ENCODE measurements at places on chromosomes 11 and 22.
A peak's percentile ranks its signal among the peaks of the same experiment; 100 is the strongest.

DNA sequence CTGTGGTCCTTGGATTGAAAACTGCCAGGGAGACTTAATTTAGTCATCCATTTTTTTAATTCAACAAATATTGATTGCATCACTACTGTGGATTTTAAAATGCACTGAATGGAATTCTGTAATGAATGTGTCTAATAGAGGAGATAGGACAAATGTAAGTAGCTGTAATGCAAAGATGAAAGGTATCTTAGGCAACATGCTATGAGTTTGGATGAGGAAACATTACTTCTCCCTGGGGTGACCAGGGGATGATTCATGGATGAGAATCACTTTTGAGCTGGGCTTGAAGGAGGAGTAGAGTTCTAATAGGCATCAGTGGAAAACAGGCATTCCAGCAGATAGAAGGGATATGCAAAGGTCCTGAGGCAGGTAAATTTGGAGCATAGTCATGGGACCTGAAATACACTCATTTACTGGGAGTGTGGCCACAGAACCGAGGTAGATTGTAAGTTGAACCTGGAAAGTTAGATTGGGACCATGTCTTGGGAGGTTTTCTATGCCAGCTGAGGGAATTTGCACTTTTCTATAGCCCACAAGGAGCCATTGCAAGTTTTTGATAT is 43.4 kb downstream of the PKNOX2 start:
- peak; percentile 4 for DNase-seq

GRCh38 chr22:29093501-29094300 is 20.9 kb downstream of the KREMEN1 start:
- peak; percentile 77 for DNase-seq

- no peak for DNase-seq
Observed at GRCh38 chr11:43504316-43504950, 145.7 kb downstream of the TTC17 start.

GRCh38 chr22:31139066-31139465 is 1.2 kb downstream of the PLA2G3 start:
- no peak for DNase-seq

- DNase-seq = no peak
Observed at GRCh38 chr11:27414644-27415043, 51.6 kb upstream of the CCDC34 start.

- DNase-seq = peak; percentile 49
Observed at GRCh38 chr11:99934008-99934407, 753.1 kb upstream of the ARHGAP42 start.

DNA sequence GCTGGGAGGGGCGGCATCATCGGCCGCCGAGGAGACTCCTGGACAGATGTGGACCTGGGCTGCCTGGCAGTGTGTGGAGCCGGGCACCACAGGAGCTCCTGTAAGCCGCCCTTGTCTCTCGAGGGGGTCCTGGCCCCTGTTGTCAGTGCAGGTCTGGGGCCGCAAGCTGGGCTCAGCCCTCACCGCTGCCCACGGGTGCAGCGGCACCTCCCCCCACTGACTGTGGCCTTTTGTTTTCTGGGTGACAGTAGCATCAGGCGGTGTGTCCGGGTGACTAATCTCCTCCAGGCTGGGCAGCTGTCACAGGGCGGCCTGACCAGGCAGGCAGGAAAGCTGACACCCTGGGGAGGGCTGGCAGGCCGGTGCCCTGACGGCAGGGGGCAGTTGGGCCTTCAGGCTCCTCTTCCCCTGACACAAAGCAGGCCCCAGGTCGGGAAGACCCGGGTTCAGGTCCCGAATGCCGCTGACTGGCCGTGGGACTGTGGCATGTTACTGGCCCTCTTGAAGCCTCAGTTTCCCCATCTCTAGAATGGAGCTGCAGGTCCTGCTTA is 16.3 kb downstream of the DGKZ start:
- no peak for DNase-seq

- no peak for DNase-seq
Observed at GRCh38 chr11:44694443-44694842, 32.3 kb upstream of the TSPAN18 start.

GRCh38 chr22:42581762-42582716 is 28.3 kb downstream of the SERHL2 start:
- DNase-seq = peak; percentile 64

DNA sequence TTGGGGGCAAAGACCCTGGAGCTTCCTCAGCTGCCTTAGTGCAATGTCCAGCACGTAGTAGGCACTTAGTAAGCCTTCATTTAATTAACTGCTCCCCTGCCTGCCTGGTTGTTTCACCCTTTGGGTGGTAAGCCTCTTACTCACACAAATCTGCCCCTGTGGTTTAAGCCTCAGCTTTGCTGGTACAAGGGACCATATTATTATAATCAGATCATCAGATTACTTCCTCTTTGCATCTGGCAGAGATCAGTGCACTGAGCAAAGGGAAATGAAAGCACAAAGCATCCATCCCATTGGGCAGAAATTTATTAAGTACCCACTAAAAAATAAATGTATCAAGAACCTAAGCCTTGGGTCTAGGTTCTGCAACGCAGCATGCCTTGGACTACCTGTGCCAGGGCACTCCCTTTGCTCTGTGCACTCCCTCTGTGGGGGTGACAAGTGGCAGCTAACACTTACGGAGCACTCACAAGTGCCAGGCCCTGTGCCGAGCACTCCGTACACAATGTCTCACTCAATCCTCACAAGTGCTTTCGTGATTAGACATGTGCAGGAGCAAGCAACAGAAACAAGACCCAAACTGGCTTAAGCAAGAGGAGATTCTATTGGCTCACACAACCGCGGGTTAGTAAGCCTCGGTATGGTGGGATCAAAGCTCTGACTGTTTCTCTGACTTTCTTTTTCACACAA is 34.9 kb upstream of the DAGLA start:
- DNase-seq = no peak

GRCh38 chr11:10309163-10310093 is 4.6 kb downstream of the ADM start:
- peak; percentile 82 for DNase-seq

DNA sequence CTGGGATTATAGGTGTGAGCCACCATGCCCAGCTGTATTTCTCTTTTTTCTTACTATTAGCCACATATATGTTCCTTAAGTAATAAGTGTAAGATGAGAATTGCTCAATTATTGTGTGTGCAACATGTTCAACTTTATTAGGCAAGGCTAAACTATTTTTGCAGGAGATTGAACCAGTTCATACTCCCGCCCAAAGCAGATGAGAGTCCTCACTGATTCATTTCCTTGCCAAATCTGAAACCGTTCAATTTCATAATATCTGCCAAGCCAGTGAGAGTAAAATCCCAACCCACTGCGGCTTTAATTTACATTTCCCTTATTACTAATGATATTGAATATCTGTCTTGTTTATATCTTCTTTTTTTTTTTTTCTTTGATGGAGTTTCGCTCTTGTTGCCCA is 48.4 kb downstream of the KCNJ4 start:
- no peak for DNase-seq

GRCh38 chr11:68583041-68583446 is 101.3 kb upstream of the GAL start:
- DNase-seq = peak; percentile 73

DNA sequence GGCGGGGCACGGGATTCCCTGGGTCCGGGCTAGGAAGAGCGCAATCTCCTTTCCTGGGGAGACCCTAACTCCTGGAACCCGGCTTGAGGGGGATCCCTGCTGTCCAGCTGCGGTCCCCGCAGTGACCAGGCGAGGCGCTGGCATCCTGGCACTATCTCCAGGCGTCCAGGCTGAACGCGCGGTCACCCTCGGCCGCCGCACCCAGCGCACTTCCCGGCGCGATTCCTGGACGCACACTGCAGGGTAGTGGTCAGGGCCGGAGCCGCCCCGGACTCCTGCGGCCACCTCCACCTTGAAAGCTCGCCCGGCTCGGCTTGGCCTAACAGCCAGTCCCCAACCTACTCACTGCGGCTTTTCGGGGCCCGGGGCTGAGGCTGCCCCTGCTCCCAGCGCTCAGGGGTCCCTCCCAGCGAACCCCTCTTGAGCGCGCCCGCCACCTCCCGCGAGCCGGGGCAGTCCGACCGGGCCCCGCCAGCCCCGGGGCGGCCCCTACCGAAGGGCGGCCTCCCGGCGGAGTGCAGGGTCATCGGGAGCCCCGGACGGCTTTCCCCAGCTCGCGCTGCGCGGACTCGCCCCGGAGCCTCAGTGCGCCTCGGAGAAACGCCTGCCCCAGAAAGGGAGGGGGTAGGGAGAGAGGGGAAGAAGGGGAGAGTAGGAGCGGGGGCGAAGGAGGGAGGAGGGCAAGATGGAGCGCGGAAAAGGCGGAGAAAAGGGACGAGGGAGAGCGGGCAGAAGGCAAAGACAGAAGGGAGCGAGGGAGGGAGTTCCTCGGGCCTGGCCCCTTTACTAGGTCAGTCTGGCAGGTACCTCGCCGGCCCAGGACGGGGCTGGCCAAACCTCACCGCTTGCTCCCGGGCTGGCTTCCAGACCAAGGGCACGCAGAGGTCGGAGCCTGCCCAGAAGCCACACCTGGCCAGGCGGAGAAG is 1.0 kb downstream of the POU2AF3 start:
- peak; percentile 8 for DNase-seq

GRCh38 chr11:18703001-18703763 is 4.6 kb downstream of the TMEM86A start:
- DNase-seq = no peak

DNA sequence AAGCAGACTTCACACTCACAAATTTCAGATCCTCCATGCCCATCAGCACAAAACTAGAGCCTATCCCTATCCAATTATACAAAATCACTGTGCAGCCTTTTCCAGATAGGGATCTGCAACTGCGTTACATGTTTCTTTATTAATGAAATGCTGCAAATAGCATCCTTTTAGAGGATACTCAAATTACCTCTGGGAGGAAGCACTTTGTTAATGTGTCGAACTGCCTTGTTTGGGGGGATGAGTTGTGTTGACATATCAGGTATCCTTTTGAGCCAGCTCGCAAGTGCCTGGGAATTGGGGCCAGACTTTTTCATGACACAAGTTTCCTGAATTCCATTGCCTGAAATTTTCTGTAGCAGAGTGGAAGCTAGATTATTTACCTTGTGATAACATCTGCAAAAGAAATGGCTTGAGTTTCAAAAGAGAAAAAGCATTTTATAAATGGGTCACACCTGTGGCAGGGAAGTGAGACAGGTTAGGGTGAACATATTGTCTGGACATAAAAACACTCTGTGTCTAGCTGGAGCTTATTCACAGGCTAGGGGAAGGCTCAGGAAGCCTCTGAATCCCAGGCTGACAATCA is 299.1 kb upstream of the MTNR1B start:
- DNase-seq = no peak

DNA sequence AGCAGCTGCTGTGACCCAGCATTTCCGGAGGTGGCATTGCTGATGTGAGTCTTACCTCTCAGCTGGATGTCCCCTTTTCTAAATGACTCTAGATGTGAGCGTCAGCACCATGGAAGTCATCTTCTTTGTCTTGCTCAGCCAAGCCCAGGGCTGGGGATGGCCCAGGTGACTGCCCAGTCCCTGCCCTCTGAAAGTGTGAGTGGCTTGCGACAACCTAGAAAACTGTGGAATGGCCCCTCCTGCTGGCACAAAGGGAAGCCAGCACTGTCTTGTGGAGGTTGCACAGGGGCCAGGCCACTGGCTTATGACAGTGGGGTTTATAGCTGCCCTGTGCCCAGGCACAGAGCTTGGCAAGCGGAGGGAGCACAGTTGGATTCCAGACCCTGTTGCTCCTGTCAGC is 6.2 kb downstream of the TUB start:
- DNase-seq = no peak

DNA sequence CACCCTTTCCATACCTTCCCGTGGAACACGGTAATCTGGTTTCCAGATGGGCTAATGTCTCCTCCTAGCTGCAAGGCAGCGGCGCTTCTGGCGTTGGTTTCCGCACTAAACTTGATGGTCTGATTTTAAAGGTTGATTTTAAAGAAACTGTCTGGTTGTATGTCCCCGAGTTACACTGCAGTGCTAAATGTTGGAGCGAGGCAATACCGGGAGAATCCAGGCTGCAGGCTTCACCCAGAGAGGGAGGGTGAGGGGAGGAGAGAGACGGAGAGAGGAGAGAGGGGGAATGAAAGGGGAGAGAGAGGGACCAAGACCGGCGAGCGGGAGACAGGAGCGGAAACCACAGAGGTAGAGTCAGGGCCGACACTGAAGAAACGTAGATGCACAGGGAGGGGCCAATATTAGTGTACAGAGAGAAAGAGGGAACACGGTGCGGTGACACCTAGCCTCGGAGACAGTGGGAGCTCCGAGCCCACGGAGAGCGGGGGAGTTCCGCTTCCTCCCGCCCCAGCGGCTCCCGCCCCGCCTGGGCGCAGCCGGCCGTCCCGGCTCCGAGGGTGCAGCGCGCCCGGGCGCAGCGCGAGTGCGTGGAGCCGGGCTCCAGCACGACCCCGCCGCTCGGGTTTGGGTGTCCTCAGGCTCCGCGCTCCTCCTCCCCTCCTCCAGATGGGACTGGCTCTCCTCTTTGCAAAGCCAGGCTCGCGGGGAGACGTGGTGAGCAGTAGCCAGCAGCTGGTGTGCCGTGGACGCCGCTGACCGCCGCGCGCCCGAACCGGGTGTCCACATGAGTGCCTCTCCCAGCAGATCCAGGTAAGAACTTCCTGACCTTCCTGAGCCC is 71.9 kb upstream of the GRAMD1B start:
- no peak for DNase-seq
